GM10248 (cell line): ENCODE measurements at places on chromosomes 6 and 20.

DNA sequence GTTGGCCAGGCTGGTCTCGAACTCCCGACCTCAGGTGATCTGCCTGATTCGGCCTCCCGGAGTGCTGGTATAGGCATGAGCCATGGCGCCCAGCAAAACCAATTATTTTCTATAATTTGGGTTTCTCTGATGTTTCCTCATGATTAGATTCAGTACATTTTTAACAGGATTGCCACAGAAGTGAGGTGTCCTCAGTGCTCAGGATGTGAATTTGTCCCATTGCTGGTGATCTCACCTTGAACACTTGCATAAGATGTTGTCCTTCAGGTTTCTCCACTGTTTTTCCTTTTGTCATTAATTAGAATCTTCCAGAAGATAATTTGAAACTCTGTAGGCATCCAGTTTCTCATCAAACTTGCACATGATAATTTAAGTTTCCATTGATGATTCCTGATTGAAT, 45.4 kb upstream of the RPL7L1 start:
- no peak for DNase-seq

GRCh38 chr6:56243518-56244070, 3.8 kb downstream of the COL21A1 start:
- DNase-seq, result peak; percentile 14

- DNase-seq, result no peak
These were observed 156.8 kb downstream of the DTNBP1 start for GRCh38 chr6:15506066-15506465.

DNA sequence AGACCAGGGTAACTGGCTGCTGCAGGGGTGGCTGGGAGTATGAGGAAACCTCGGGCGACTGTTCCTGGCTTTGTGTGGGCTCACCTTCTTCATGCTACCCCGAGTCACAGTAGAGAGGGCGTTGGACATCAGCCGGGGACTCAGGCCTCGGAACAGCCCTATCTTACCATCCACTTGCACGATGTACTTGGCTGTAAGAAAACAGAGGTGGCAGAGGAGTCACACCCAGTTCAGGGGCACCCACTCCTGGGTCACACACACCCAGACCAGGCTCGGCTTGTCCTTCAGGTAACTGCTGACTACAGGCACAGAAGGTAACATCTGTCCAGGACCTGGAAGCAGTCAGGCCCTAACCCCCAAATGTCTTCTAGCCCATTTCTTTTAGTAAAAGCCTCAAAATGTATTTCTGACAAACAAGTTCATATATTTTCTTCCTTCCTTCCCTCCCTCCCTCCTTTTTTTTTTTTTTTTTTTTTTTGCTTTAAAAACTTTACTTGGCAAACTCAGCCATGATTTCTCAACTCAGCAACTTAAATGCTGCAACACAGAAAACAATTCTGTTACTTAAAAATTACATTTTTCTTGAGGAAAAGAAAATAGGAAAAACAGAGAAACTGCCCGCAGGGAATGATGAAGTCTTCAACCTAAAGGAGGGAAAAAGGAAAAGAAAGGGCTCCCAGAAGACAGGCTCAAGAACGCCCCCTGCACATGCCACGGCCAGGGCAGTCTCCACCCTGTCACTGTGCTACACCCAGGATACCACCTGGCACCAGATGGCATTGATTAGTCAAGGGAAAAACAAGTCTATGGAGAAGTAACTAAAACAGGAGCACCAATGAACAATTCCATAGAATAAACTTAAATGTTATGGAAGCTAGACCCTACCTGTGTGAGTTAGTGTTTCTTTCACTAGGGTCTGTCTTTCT, 7.3 kb downstream of the MTCH1 start:
- DNase-seq, result no peak

GRCh38 chr6:9028086-9028485, 592.7 kb upstream of the SLC35B3 start:
- no peak for DNase-seq

DNA sequence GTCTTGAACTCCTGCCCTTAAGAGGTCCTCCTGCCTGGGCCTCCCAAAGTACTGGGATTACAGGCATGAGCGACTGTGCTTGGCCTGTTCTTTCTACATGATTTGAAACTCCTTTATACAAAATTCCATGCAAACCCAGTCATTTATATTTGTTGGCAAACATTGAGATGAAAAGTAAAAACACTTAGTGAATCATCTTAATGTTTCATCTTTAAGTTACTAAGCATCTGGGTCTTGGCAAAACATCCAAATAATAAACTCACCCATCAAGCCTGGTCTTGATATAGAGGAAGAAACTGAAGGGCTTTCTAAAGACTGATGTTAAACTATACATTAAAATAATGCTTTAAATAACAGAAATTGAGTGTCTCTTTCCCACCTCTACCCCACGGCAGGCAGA, 95.1 kb downstream of the FUT9 start:
- DNase-seq, result no peak

- peak; percentile 38 for DNase-seq
These were observed 23.4 kb upstream of the HLA-DQB1 start for GRCh38 chr6:32689531-32690501.

GRCh38 chr6:18654821-18655220, 267.7 kb downstream of the RNF144B start:
- no peak for DNase-seq

DNA sequence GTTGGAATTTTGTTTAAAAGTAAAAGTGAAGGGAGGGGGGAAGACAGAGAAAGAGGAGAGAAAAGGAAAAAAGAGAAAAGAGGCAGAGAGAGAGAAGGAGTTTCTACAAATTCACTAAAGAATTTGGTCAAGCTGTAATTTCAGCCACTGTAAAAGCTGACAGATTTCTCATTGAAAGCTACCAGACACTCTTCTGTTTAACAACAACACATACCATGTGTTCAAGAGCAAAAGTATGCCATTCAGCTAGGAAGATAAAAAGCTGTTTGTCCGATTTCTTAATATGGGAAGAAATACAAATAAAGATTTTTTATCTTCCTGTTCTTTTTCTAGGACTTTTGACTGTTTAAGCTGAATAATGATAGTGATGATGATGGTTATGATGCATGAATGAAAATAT, 204.8 kb upstream of the RSPO3 start:
- DNase-seq, result no peak
